ENCODE measurements at places on chromosomes 4 and X.

- no peak for DNase-seq
Measured at GRCh38 chr4:99078336-99078735, 10.3 kb downstream of the ADH5 start.

- no peak for DNase-seq
Measured at GRCh38 chr4:73419106-73420038, 15.3 kb downstream of the ALB start.

- no peak for DNase-seq
Measured at GRCh38 chr4:160296476-160296875, 1193.6 kb downstream of the RAPGEF2 start.

- DNase-seq: no peak
Measured at GRCh38 chr4:74524985-74525384, 80.0 kb downstream of the AREG start.

DNA sequence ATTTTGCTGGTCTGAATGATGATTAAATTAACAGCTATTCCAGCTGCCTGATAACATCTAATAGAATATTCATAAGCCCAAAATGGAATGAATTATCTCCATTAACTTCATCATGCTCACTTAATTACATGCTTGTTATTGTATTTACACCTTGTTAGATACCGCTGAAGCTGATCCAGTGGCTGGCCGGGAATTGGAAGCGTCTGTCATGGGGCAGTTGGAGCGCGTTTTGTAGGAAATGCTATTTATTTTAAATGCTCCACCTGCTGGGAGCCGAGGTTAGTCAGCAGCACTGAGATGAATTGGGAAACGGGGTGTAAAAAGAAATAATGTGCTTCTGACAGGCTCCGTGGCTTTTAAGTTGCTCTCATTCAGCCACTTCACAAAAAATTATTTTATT, 25.2 kb downstream of the ARX start:
- no peak for DNase-seq

DNA sequence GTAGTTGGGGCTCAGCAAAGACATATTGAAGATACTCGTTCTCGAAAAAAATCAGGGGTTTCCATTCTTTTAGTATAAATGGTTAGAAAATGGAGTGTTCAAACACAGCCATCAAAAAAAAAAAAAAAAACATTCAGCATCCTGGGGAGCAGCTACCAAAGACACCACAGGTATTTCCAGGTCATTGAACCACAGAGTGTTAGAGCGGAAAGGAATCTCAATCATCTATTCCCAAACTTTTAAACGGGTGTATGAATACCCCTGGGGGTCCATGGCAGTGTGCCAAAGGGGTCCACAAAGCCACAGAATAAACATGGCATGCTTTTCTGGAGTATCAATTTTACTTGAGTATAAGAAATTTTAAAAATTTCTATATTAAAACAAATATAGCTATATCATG, 6.9 kb upstream of the FGF16 start:
- no peak for DNase-seq

- no peak for DNase-seq
Measured at GRCh38 chrX:135383249-135383648, 38.5 kb upstream of the SMIM10L2A start.

DNA sequence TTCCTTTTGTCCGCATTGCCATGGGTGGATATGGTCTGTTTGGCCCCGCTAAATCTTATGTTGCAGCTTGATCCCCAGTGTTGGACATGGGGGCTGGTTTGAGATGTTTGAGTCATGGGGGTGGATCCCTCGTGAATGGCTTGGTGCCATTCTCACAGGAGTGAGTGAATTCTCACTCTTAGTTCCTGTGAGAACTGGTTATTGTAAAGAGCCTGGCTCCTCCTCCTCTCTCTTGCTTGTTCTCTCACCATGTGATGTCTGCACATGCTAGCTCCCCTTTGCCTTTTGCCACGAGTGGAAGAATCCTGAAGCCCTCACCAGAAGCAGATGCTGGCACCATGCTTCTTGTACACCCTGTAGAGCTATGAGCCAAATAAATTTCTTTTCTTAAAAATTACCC, 22.6 kb upstream of the STBD1 start:
- no peak for DNase-seq

DNA sequence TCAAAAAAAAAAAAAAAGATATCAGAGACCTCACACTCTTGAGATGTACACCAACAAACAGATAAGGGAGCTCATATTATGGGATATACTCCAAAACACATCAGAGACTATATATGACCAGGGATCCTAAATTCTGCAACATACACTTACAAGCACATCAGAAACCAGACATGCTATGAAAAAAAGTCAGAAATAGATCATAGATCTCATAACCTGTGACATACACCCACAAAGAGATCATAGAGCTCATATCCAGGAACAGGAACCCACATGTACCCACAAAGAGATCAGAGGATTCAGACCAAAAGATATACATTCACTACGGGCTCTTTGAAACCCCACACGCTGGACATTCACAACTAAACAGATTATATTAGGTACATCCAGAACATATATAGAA, 30.1 kb downstream of the SUV39H1 start:
- no peak for DNase-seq

- DNase-seq: no peak
Measured at GRCh38 chr4:102503831-102504786, 3.0 kb downstream of the NFKB1 start.

- DNase-seq: no peak
Measured at GRCh38 chr4:40395908-40396793, 61.0 kb downstream of the CHRNA9 start.
